ENCODE measurements at places on chromosomes 4 and X.
A peak's percentile ranks its signal among the peaks of the same experiment; 100 is the strongest.

- no peak for DNase-seq
Measured at GRCh38 chr4:54197926-54198325, 31.2 kb upstream of the PDGFRA start.

DNA sequence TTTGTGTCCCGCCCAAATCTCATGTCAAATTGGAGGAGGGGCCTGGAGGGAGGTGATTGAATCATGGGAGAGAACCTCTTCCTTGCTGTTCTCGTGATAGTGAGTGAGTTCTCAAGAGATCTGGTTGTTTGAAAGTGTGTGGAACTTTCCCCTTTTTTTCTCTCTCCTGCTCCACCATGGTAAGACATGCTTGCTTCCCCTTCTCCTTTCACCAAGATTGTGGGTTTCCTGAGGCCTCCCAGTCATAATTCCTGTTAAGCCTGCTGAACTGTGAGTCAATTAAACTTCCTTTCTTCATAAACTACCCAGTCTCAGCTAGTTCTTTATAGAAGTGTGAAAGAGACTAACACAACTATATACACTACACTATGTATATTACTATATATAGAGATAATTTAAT lies 697.8 kb upstream of the HS3ST1 start:
- DNase-seq = no peak

DNA sequence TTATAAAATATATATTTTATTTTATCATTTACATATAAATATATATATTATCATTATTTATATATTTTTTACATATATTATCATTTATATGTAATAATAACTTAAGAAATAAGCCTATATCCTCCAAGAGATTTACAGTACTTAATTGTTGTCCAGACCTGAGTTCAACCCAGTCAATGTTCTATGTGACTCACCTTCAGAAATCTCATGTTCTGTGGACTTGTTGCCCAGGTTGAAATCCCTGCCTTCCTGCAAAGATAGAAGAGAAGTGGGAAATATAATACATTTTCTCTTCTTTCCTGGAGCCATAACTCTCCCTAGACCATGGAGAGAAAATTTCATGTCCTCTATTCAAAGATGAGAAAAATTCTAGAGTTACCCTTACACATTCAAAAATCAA lies 247.3 kb downstream of the PARM1 start:
- no peak for DNase-seq

DNA sequence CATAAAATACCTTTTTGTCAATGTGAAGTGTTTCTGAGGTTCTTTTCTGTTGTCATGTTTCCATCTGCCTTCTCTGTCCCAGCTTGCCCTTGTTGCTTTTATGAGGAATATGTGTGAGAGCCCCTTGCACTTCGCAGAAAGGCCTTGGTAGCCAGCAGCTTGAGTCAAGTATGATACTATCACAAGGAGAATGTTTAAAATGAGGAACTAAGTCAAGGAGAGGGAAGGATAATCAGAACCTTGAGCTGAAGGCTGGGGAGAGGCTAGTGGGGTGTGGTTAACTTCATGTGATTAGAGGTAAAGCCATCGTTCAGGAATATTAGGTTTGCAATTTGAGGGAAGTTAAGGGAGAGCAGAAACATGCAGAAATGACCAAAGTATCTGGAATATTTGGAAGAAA lies 12.7 kb downstream of the PGK1 start:
- no peak for DNase-seq

- DNase-seq = no peak
Measured at GRCh38 chr4:2867758-2868491, 24.3 kb downstream of the ADD1 start.

- no peak for DNase-seq
Measured at GRCh38 chr4:145796346-145796745, 116.4 kb downstream of the C4orf51 start.

DNA sequence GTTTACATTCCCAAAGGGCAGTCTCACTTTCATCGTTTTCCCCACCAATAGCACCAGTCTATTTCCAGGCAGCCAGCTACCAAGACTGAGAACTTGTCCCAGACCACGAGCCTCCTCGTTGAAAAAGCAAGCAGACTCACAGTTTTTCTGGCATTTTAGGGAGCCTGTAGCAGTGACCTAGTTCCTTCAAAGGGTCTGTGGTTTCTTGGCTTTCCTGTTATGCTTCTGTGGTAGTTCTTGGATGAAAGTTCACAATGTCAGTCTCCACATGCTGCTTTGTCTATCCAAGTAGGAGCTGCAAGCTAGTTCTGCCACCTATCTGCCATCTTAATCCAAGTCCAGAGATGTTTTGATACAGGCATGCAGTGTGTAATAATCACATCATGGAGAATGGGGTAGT lies 151.6 kb upstream of the ZC4H2 start:
- DNase-seq = peak; percentile 34

- no peak for DNase-seq
Measured at GRCh38 chr4:121932212-121932974, 19.5 kb downstream of the TRPC3 start.

DNA sequence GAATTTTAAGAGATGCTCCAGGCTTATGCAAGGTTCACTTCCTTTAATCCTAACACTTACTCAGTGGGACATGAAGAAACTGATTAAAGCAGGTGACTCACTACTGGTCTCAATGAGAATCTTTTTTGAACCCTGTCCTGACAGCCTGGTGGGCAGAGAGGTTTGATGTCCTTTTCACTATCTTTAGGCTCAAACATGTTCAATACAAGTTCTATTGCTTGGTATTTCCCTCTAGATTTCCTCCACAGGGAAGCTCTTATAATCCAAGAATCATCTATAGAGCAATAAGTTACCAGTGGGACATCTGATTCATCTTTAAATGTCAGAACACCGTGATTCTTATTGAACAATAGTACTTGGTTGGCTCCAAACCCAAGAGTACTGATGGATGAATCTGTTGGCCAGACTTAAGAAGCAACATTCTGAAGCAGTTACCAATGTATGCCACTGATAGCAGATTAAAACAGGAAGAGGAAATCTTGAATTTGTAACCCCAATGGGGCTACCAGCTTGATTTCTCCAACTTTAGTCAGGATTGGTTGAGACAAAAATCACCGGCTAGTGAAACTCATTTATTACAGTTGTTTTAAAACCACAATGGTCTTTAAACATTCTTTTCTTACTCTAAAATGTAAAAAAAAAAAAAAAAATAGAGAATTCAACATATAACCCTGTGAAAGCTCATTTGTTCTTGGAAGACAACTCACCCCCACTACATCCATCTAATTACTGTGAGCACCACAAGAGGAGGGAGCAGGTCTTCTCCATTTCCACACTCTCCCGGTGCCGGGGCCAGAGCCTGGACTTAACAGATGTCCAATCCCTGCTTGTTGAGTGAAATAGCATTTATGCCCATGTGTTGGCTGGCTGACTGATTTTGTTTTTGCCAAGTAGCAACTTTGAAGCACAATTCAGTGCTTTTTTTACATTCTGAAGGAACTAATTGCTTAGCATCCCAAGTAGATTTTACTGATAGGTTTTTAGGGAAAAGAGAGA lies 43.3 kb downstream of the FGFBP1 start:
- no peak for DNase-seq

- DNase-seq = peak; percentile 52
Measured at GRCh38 chrX:19839770-19840254, 47.6 kb downstream of the SH3KBP1 start.

DNA sequence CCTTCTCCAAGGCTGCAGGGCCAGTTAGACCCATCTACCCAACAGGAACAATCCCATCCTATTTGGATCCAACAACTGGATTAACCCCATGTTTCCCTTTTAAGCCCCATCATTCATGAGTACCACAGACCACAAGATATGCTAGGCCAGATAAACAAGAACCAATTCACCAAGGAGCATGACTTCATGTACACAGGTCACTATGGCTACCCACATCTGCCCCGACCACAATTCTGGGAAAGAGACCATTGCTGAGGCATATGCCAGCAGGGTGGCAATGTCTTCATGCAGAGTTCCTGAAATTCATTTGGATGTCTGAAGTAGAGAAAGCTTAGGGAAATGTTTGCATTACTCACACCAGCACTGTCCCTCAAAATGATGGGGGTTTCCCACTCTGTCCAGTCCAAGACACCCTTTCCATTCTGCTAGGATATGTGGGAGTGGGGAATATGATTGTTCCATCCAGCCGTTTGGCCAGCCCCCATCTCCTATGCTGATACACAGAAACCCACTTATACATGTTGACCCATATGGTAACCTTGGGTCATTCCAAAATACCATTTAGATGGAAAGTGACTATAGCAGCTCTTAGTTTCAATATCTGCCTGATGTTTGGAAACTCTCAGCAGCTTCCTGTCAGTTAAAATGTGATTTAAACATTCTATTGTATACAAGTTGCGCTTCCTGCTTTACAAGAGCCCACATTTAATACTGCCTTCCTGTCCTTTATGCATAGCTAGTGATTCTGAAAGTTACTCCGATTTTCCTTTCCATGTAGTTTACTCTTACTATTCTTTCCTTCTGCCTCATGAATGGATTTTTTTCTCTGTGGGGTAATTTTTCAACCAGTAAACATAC lies 129.0 kb downstream of the AMMECR1 start:
- DNase-seq = no peak

- no peak for DNase-seq
Measured at GRCh38 chr4:75287738-75288517, 226.3 kb downstream of the RCHY1 start.
